ENCODE measurements at places on chromosomes 4 and X. TPM values are rescaled to one million over a fixed set of nuclear protein-coding genes. Genes with fewer than 3 reads are reported as not detected.

Gene USP17L22
- not detected for total RNA-seq

DNA sequence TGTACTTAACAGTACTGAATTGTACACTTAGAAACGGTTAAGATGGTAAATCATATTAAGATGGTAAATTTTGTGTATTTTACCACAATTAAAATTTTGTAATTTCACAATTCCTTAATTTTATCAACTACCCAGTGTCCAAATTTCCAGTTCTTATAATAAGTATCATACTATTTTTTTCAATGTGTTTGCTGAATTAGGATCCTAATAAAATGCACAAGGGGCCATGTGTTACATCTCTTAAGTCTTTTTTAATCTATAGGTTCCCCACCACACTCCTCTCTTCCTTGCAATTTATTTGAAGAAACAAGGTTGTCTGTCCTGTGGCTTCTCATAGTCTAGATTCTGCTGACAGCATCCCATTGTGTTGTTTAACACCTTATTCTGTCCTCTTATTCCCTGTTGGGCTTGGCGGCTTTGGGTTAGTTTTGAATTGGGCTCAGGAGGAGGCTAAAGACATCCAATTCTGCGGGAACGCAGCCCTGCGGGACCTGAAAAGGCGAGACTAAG lies 533 bp upstream of the SYAP1 start:
- no peak for DNase-seq
- H3K27ac ChIP-seq, result peak overlapping the region; percentile 97
- no peaks in the 10 kb centered on the region for H3K36me3 ChIP-seq
- peak overlapping the region; percentile 71 for H3K4me3 ChIP-seq

DNA sequence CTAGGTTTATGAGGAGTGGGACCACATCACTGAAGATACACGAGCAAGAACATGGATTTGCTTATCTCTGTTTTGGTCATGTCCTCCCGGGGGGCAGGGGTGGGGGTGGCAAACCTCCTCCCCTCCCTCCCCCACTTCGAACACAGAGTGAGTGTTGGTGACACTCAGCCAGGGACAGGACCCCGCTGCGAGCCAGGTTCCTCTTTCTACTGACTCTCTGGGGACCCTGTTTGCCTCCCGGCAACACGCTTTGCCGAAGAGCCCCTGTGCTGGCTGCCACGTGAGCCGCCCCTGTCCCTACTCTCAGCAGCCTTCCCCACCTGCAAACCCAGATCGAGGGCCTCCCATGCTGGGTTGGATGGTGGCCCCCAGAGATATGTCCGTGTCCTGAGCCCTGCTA lies 34.7 kb downstream of the P2RY8 start:
- H3K4me3 ChIP-seq, result no peak overlapping the region
- H3K27me3 ChIP-seq, result no peaks in the 10 kb centered on the region
- H3K4me1 ChIP-seq, result no peaks in the 10 kb centered on the region

DNA sequence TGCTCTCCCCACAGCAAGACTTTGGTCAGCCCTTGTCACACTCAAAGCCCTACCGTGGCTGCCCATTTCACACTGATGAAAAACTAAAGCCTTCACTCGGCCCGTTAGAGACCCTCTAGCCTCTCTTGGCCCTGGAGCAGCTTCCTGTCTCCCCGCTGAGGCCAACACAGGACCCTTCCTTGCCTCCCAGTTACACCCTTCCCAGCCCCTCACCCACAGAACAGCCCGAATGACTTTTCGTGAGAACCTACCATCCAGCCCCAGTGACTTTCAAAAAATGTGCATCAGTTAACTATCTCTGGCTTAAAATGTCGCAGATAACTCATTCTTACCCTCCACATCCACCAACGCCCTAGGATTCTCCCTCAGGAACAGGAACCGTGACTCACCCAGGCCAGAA lies 756 bp upstream of the TAF9B start:
- no peaks in the 10 kb centered on the region for H3K36me3 ChIP-seq
- H3K27ac ChIP-seq, result no peak overlapping the region
- no peaks in the 10 kb centered on the region for H3K4me1 ChIP-seq
- no peaks in the 10 kb centered on the region for H3K27me3 ChIP-seq
- H3K4me3 ChIP-seq, result no peak overlapping the region
- DNase-seq, result no peak

- no peaks in the 10 kb centered on the region for H3K27me3 ChIP-seq
- no peak overlapping the region for H3K27ac ChIP-seq
- peak overlapping the region; percentile 16 for H3K4me3 ChIP-seq
- peaks cover 20% of the 10 kb centered on the region for H3K4me1 ChIP-seq
These were observed 125.9 kb downstream of the FRYL start for GRCh38 chr4:48654015-48654664.

GRCh38 chrX:95382799-95383198 lies 1301.8 kb upstream of the DIAPH2 start:
- H3K4me3 ChIP-seq, result no peak overlapping the region
- H3K27me3 ChIP-seq, result no peaks in the 10 kb centered on the region
- no peaks in the 10 kb centered on the region for H3K4me1 ChIP-seq

- H3K27me3 ChIP-seq, result no peaks in the 10 kb centered on the region
- DNase-seq, result no peak
- no peaks in the 10 kb centered on the region for H3K4me1 ChIP-seq
- no peaks in the 10 kb centered on the region for H3K36me3 ChIP-seq
These were observed 547.5 kb downstream of the SMARCA1 start for GRCh38 chrX:128975745-128976144.

- H3K36me3 ChIP-seq, result no peaks in the 10 kb centered on the region
- peaks cover 7% of the 10 kb centered on the region for H3K4me1 ChIP-seq
- DNase-seq, result no peak
These were observed 2.0 kb upstream of the TRPC3 start for GRCh38 chr4:121953860-121954259.

DNA sequence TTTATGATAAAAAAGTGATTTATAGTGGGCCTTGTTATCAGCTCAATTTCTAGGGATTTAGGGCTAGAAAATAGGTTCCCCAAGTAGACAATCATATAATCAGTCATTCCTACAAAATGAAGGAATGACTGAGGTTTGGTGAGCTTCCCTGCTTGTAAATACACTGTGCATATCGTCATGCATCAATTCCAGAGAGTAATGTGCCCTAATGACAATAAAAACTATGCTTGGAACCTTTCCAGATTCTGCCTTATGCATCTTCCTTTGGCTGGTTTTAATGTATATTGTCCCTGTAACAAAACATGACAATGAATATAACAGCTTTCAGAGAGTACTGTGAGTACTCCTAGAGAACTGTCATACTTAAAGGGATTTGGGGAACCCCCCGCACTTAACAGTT lies 1310.9 kb downstream of the PCDH7 start:
- no peak overlapping the region for H3K4me3 ChIP-seq
- no peak overlapping the region for H3K27ac ChIP-seq
- H3K27me3 ChIP-seq, result no peaks in the 10 kb centered on the region
- H3K4me1 ChIP-seq, result no peaks in the 10 kb centered on the region
- no peaks in the 10 kb centered on the region for H3K36me3 ChIP-seq
- DNase-seq, result no peak

DNA sequence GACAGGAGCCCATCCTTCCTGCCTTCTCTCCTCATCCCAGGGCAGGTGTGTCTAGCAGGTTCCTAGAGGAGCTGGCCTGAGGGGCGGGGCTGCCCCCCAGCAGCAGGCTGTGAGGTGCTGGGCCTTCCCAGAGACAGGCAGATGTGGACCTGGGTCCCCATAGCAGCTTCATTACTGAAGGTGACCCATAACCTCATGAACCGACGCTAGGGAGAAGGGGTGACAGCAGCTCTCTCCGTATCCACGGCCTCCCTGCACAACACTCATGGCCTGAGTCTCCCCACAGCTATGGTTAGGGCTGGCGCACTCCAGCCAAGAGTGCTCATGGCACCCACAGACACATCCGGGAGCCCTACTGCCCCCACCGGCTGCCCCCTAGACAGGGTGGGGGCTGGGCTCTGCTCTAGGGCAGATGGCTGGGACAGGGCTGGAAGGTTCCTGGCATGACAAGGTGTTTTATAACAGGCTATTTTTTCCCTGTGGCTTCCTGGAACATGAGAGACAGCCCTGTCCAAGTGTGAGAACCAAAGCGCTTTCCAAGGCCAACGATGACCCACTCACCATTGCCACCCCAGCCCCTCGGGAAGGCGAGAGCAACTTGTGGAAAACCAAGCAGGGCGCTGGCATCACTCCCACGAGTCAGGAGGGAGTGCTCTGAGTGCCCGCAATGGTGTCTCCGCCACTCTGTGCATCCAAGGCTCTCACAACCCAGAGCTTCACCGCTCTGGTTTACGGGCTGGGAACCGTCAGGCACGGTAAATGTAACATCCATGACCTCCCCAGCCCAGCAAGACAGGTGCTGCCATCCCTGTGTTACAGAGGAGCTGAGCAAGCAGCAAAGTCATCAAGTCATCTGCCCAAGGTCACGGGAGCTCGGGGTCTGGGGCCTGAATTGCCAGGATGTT lies 59.8 kb downstream of the ACOX3 start:
- no peak overlapping the region for H3K4me3 ChIP-seq
- DNase-seq, result no peak
- H3K36me3 ChIP-seq, result no peaks in the 10 kb centered on the region
- H3K27ac ChIP-seq, result no peak overlapping the region
- H3K27me3 ChIP-seq, result no peaks in the 10 kb centered on the region

DNA sequence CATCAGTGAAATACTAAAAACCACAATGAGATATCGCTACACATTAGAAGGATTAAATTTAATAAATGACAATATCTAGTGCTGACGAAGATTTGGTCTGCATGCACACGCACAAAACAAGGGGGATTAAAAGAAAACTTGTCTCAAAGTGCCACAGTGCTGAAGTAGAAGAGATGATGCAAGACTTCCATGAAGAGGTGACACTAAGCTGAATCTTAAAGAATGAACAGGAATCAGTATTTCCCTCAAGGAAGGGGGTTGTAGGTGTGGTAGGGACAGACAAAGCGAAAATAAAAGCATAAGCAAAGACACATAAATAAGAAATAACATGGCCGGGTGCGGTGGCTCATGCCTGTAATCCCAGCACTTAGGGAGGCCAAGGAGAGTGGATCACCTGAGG lies 33.5 kb downstream of the CNOT6L start:
- no peaks in the 10 kb centered on the region for H3K27me3 ChIP-seq
- peaks cover under 1% of the 10 kb centered on the region for H3K36me3 ChIP-seq

GRCh38 chr4:98945297-98945850 lies 16.4 kb upstream of the EIF4E start:
- H3K4me3 ChIP-seq, result no peak overlapping the region
- peaks cover 2% of the 10 kb centered on the region for H3K4me1 ChIP-seq

- DNase-seq, result no peak
- H3K4me1 ChIP-seq, result peaks cover 12% of the 10 kb centered on the region
- H3K27me3 ChIP-seq, result no peaks in the 10 kb centered on the region
These were observed 53.7 kb downstream of the CLDN22 start for GRCh38 chr4:183266371-183266770.

DNA sequence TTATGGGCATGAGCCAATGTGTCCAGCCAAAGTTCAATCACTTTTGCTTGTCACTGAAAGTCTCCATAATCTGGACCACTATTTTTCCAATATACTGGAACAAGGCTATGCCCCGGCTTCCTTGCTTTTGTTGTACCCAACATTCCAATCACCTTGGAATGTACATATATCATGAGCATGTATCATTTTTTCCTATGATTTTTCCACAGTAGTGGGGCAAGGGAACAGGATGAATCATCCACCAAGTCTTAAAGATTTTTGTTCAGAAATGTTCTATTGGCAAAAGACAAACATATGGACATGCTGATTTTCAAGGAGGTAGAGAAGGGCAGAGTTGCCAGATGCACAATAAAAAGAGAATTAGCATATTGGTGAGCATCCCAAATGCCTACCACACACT lies 548.1 kb upstream of the INTU start:
- DNase-seq, result no peak
- no peaks in the 10 kb centered on the region for H3K36me3 ChIP-seq
- no peak overlapping the region for H3K27ac ChIP-seq
- H3K4me1 ChIP-seq, result no peaks in the 10 kb centered on the region
- no peaks in the 10 kb centered on the region for H3K27me3 ChIP-seq

DNA sequence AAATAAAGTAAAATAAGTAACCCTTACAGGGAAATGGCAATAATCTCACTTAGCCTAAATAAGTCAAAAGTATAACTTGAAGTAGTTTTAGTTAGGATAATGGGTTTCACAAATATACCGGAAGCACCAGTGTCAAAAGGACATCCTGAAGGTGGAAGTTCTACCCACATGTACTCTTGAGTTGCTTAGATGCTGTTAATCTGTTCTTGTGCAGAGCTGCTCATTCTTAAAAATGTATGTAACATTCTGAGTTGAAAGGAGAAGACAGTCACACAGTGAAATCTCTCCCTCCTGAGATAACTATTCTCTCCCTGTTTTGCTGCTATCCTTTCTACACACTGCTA lies 11.2 kb upstream of the CCNG2 start:
- no peak overlapping the region for H3K27ac ChIP-seq
- no peak overlapping the region for H3K4me3 ChIP-seq
- DNase-seq, result no peak
- H3K4me1 ChIP-seq, result no peaks in the 10 kb centered on the region

- H3K27me3 ChIP-seq, result peaks cover 66% of the 10 kb centered on the region
- H3K27ac ChIP-seq, result no peak overlapping the region
- H3K4me1 ChIP-seq, result no peaks in the 10 kb centered on the region
- H3K4me3 ChIP-seq, result no peak overlapping the region
- no peaks in the 10 kb centered on the region for H3K36me3 ChIP-seq
These were observed 127.4 kb downstream of the HMX1 start for GRCh38 chr4:8744083-8744805.

DNA sequence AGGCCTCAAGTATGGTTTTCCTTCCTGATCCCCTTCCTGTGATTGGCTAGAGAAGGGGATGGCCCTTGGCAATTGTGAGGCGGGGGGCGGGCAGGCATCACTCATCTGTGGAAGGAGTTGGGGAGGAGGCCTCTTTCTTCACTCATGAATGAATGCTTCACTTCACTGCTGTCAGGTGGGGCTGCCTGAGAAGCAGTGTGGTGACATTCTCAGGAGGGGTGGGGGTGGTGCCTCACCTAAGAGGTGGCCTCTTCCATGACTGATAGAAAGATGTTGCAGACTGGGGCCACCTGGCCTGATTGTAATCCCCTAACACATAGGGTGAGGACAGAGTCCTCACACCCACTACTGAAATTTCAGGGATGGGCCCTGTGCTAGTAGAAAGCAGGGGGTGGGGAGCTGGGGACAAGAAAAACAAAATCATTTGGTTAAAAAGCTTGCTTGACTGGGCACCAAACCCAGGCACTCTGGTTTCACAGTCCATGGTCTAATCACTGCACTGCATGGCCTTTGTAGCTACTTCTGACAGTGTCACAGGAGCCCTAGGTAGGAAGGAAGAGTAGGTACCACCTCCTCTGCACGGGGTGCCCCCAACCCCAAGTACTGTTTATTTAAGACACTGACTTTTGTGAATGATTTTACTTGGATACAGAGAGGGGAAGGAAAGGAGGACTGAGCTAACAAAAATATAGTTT lies 5.6 kb upstream of the HOPX start:
- H3K36me3 ChIP-seq, result no peaks in the 10 kb centered on the region
- peaks cover 11% of the 10 kb centered on the region for H3K4me1 ChIP-seq
- no peak for DNase-seq
- H3K4me3 ChIP-seq, result no peak overlapping the region

- H3K27me3 ChIP-seq, result no peaks in the 10 kb centered on the region
- H3K36me3 ChIP-seq, result no peaks in the 10 kb centered on the region
- H3K27ac ChIP-seq, result no peak overlapping the region
- no peak for DNase-seq
- no peaks in the 10 kb centered on the region for H3K4me1 ChIP-seq
These were observed 38.0 kb upstream of the EMCN start for GRCh38 chr4:100555611-100556337.

Measured in esophagus squamous epithelium (tissue), 5 donors.